Stimulated activated effector memory CD8-positive, alpha-beta T cell treated with anti-CD3 and anti-CD28 coated beads, Interleukin-12 subunit alpha, Interleukin-12 subunit beta, amount 100 ng/mL, for 72 hours (primary cell): ENCODE measurements at places on chromosomes 5 and 9.

- no peak for DNase-seq
Observed at GRCh38 chr9:133888048-133888808, 103.9 kb downstream of the VAV2 start.

GRCh38 chr5:140362875-140363630 lies 3.1 kb downstream of the SLC4A9 start:
- peak; percentile 88 for DNase-seq

DNA sequence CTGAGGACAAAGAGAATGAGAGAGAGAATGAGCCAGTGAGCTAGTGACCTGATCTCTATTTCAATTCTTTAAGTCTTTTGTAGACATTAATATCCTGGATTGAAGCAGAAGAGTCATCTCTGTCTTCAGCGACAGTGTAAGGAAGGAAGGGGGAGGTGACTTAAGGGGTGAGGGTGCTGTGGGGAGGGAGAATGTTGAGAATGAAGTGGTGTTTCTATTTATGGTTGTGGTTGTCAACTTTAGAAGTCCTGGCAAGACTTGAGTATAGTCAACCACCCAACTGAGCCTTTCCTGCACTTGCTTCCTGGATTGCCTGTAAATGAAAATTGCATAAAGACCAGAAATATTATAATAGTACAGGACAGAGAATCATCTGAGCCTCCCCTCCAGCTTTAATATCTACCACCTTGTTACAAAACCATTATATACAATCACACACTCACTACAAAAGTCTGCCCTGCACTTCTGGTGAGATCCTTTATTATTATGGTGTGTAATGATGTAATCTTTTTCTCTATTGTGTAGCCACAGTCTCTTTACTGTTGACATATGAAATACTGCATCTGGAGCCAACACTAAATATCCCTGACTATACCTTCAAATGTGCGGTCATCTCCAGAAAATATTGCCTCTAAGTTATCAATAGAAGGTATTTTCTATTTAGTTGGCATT lies 91.7 kb downstream of the NTRK2 start:
- DNase-seq, result no peak

DNA sequence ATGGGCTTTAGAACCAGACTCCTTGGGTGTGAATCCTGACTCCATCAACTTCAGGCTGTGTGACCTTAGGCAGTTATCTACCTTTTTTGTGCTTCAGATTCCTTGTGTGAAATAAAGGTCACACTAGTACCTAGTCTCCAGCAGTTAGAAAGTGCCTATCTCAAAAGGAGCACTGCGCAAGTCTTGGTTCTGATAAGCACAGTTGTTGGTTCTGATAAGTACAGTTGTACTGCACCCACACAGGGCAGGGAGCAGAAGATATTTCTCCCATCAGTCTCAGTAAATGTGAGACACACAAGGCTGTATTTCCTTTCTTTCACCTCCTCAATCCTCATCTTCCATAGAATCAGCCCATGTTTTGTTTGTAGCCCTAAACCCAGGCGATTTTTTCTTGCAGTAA lies 116.6 kb upstream of the DPYSL3 start:
- DNase-seq, result no peak

GRCh38 chr9:86765746-86766430 lies 181.4 kb downstream of the GAS1 start:
- peak; percentile 6 for DNase-seq

GRCh38 chr5:113048931-113049330 lies 72.3 kb downstream of the DCP2 start:
- DNase-seq, result no peak

DNA sequence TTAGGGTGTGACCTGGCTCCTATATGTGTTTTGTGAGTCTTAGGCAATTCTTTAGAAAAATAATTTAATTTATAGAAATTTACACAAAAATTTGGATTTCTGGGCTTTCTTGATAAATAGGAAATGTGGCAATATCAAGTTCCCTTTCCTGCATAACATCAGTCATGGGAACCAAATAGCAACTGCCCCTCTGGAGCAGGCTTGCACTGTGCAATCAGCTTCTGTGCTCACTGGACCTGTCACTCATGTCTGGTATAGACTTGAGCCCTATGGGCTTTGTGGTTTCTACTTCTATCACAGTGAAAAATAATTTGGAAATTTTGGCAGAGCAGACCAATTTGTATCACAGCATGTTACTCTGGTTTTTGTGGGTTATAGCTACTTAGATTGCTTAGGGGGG lies 131.7 kb downstream of the ADGRV1 start:
- no peak for DNase-seq

- DNase-seq, result no peak
Observed at GRCh38 chr5:141574122-141574510, 44.7 kb downstream of the DIAPH1 start.

DNA sequence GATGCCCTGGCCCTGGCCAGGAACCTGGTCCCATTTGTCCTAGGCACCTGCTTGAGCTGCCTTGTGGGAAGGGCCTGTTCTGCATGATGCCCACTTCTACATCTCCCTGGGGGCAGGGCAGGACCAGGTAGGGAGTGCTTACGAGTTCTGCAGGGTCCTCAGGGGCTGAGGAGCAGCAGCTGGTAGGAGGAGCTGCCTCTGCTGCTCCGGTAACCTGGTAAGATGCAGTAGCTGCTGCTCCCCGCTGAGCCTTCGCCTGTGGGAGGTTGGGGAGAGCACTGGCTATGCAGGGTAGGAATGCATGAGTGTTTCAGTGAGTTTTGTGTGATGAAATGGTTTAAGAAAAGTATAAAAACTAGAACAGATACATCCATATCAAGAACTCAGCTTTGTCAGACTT lies 13.6 kb downstream of the LRRC8A start:
- DNase-seq, result no peak

DNA sequence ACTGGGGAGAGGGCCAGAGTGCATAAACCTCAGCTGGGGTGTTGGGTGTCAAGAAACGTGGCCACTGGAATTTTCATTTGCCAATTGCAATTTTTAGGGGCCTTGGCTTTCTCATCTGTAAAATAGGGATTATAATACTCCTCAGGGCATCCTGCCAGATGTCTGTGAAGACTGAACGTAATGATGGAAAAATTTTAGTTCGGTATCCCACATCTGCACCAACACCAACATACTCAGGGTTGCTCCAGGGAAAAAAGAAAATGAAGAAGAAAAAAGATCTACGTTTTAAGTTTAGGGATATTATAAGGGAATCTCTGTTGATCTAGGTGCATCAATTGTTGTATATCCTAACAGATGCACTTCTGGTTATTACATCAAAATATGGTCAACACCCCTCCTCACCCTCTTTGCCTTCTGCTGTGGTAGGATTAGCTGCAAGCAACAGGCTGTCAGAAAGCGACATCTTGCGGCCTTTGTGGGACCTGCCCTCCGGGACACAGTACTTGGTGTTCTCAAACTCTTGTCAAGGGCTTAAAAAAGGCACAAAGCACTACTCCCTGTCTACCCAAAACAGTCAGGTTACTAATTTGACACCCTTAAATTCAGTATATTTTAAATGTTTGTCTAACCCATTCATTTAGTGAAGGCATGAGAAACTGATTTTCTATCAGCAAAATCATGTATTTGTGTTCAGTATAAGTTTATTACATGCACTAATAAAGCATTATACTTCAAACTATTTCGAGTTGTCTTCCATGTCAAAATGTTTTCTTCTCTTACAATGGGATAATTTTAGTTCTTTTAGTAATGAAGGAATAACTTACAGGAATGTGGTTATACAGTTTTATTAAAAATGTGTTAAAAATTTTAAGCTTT lies 8.3 kb upstream of the TBC1D2 start:
- peak; percentile 52 for DNase-seq

- DNase-seq, result no peak
Observed at GRCh38 chr5:120936652-120937051, 472.6 kb downstream of the PRR16 start.

- DNase-seq, result no peak
Observed at GRCh38 chr5:56382896-56383295, 149.8 kb upstream of the ANKRD55 start.

- DNase-seq, result no peak
Observed at GRCh38 chr9:129554649-129555048, 66.3 kb downstream of the C9orf50 start.

GRCh38 chr5:131430794-131431193 lies 166.9 kb downstream of the CDC42SE2 start:
- DNase-seq, result no peak

DNA sequence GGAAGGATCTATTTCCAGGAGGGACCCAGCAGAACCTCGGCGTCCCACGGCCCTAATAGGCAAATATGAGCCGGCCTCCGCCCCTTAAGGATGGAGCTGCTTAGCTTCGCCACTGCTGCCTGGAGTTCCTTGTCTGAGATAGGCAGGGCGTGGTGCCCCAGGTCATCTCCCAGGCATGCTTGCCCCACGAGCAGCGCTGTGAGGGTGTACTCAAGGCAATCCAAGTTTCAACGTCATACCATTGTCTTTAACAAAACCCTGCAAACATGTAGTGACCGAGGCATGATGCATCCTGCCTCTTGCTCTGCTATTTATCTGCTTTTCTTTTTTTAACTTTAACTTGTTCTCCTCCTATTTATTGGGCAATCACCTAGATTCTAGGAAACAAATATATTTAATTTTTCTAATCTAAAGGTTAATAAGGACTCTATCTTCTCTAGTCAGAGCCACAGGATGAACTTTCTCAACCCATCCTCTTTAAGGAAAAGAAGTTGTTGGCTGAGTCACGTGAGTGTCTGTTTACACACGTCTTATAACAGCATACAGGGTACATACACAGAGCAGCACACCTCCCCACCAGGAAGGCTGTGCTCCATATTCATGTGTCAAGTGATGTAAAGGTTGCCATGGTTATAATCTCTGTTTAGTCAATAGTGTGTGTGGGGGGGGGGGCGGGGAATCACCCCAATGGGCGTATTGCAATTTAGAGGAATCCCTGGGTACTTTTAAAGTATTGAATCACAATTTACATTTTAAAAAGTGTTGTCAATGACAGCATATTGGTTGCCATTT lies 27.3 kb upstream of the ZSWIM6 start:
- no peak for DNase-seq

GRCh38 chr9:109230277-109230676 lies 63.2 kb upstream of the FRRS1L start:
- DNase-seq, result no peak

- no peak for DNase-seq
Observed at GRCh38 chr5:3601061-3601710, 5.6 kb downstream of the IRX1 start.

- DNase-seq, result no peak
Observed at GRCh38 chr9:8858596-8859161, 1059.1 kb upstream of the DMAC1 start.
